ENCODE measurements at places on chromosomes 13 and 19. TPM values are rescaled to one million over a fixed set of nuclear protein-coding genes. Genes with fewer than 3 reads are reported as not detected.

KANK2 gene
- 17.6 TPM for total RNA-seq

DNA sequence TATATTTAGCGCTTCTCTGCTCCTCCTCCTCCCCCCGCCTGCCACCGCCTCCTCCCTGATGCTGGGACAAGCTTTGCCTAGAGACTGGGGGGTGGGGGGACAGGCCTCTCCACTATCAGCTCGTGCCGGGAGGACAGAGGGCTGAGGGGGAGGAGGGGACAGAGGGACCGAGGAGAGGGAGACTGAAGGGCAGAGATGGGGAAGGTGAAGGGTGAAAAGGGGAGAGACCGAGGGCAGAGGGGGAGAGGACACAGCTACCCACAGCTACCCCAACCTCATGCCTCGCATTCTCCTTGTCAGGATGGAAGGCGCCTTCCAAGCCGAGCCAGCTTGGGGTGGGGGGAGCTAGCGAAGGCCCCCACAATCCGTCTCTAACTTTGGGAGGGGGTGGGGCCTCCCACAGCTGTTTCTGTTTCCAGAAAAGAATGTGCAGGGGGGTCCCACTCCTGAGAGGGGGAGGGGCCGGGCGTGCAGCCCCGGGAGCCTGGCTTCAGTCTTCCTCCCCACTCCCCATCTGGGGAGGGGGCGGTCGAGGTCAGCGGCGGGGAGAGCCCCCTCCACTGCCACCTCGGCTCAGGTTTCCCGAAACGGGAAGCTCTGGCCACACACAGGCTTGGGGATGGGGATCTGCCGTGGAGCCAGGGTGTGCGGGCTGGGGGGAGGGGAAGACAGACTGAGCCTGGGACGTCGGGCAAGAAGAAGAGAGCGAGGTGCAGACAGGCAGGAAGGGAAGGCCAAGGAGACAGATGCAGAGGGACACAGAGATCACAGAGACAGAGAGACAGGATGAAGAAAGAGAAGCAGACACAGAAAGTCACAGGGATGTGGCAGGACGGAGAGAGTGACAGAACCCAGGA is 1.6 kb downstream of the DACT3 start:
- peak; percentile 82 for DNase-seq

DNA sequence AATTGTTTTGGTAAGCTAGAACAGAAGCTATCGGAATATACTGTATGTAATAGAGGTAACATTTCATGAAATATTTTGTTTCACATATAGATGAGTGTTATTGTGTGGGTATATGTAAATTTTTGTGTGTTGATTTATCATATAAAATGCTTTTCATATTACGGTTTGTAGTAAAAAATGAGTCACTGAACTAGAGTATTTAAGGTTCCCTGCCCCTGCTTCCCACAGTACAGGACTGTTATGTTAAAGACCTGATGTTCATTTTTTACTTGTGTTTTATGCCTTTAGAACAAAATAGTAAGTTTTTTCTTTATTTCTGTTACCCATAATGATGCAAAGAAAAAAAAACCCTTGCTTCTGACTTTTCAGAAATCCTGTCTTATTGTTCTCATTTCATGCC is 243.4 kb downstream of the ENOX1 start:
- no peak for DNase-seq

DNA sequence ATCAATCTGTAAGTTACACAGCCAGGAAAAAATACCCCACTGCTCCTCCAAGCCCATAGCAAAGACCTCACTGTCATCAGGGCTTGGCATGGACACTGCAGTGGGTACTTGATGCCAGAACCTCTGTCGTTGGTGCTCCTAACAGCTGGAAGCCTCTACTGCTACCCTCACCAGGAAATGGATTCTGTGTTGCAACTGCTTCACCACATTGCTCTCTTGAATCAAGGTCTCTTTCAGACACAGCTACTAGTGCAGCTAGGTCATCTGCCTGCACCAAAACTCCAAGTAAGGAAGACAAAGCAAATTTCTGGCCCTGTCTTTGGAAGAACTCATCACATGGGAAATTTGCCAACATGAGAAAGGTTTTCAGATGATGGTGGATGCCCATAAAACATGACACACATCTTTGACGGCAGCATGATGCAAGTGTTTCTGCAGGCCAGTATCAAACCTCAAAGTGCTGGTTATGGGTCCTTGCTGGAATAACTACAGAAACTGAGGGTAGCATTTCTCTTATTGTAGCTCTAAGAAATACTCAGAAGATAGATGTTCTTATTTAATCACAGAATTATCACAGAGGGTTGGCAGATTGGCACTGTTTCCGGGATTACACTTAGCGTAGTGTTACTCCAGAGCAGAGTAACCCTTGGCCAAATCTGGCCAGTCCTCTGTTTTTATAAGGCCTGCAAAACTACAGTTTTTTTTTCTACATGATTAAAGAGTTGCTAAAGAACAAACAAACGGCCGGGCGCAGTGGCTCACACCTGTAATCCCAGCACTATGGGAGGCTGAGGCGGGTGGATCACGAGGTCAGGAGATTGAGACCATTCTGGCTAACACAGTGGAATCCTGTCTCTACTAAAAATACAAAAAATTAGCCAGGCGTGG is 12.9 kb upstream of the PCCA start:
- DNase-seq: no peak

- DNase-seq: no peak
Observed at GRCh38 chr19:33293255-33294057, 8.9 kb downstream of the CEBPA start.

Measured in type B pancreatic cell (in vitro differentiated cells).